ENCODE measurements at places on chromosomes 5 and 9. TPM values are rescaled to one million over a fixed set of nuclear protein-coding genes. Genes with fewer than 3 reads are reported as not detected.

Gene SEC61B
- total RNA-seq = 92.1 TPM

Gene BASP1
- 163 TPM for total RNA-seq

Gene SLC27A4
- 10.6 TPM for total RNA-seq

Gene PCDHGC5
- 8.1 TPM for total RNA-seq

Gene SPATA31D4
- total RNA-seq = not detected

Gene GMCL2
- total RNA-seq = not detected

Gene FOXD4L6
- total RNA-seq = not detected

Gene C9
- total RNA-seq = not detected
